ENCODE measurements at places on chromosomes 6 and 20.

DNA sequence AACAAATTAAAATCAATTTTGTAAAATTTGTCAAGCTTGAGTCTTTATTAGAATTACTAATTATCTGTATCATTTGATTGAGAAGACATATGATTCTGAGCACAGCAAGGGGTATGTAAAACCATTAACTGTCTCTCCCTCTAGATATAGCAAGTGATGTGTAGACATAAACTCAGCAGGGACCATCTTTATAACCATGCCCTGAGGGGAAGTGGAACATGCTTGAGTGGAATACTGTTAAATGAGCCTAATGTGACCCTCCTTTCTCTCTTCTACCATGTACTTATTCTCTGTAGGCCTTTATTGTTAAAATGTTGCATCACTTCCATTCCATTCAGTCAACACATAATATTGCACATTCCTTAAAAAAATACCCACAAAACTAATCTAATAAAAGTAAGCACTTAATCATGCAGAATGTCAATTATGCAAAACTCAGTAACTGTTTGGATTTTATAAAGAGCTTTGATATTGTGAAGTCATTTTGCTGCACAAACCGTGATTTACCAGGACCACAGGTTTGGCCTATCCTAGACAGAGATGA, 896.6 kb upstream of the MANEA start:
- no peak for DNase-seq

- no peak for DNase-seq
Observed at GRCh38 chr6:29564875-29565274, 5.3 kb upstream of the UBD start.

GRCh38 chr20:36110994-36111393, 43.5 kb upstream of the EPB41L1 start:
- DNase-seq = no peak

DNA sequence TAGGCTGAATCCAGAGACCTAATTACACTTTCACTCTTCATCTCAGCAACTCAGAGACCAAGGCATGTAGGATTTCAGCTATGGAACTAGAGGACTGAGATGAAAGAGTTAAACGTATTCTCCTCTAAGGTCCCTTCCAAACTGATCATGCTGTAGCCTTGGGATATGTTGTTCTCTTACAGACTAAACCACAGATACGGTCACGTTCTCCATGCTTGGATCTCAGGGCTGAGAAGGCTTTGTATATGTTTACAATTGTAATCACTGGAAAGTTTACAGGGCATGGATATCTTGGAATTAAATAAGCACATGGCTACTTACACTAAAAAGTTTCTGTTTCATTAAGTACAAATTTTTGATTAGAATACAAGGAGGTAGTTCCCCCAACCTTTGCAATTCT, 50.1 kb downstream of the PKIB start:
- no peak for DNase-seq

DNA sequence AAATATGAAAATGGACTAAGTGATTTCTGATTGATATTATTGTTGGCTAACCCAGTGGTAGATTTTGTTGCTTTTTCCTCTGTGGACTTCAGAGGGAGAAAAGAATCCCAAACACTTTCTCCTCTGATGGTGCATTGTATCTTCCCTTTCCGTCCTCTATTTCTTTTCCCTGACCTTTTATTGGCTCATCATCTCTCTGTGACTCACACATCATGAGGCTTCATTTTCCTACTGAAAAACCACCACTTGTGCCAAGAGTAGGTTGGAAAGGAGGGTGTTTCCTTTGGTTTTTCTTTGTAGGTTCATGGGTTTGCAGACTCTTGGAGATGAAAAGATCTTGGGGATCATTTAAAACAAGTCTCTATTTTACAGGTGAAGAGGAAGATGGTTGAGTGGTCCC, 311.7 kb upstream of the JAG1 start:
- DNase-seq = peak; percentile 71

DNA sequence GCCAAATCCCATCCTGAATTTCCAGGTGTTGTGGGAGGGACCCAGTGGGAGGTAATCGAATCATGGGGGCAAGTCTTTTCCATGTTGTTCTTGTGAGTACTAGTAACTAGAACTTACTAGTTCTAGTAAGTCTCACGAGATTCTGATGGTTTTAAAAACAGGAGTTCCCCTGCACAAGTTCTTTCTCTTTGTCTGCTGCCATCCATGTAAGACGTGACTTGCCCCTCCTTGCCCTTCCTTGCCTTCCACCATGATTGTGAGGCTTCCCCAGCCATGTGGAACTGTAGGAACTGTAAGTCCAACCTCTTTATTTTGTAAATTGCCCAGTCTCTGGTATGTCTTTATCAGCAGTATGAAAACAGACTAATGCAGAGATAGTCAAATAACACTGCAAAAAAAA, 122.7 kb upstream of the BEND6 start:
- no peak for DNase-seq

- DNase-seq = no peak
Observed at GRCh38 chr6:134376785-134377184, 58.9 kb upstream of the SGK1 start.

DNA sequence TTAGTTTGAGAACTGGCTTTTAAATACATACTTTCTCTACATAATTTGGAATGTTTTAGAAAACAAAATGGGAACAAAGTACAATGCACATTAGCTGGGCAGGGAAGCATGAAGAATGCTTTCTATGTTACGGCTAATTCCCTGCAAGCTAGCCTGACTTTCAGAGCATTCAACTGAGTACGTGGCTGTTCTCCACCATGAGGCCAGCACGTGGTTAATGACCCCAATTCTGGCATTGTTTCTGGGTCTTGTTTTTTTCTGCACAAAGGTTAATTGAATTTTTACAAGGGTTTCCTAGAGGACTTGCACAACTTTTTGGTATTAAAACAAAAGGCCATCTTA, 208.6 kb upstream of the AGPAT4 start:
- no peak for DNase-seq

- DNase-seq = peak; percentile 52
Observed at GRCh38 chr20:23624324-23624691, 13.4 kb downstream of the CST3 start.

- no peak for DNase-seq
Observed at GRCh38 chr6:34074064-34074742, 71.7 kb downstream of the GRM4 start.

DNA sequence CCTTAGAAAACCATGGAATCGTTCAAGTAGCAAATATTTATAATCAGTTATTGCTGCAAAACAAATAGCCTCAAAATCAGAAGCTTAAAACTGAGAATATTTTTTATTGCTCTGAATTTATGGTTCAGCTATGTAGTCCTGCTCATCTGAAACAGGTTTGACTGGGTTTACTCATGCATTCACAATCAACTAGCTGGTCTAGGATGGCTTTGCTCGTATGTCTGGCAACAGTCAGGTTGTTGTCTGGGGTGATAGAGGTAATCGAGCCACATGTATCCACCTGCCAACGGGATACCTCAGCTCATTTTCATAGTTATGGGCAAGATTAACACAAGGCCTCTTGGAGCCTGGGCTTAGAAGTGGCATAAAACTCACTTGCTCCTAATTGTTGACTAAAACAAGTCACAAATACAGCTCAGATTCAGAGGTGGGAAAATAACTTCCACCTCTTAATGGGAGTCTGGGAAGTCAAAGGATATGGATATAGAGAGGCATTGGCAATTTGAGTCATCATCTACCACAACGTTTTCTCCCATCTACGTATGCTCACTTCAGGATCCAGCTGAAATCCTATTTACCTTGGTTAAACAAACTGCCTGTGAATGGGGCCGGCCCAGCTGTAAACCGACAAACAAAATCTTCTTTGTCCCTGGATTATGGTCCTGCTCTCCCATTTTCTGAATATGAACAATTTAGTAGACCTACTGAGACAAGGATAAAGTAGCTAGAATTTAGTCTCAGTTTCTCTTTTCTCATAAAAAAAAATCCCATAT, 54.5 kb upstream of the TENT5A start:
- DNase-seq = no peak

DNA sequence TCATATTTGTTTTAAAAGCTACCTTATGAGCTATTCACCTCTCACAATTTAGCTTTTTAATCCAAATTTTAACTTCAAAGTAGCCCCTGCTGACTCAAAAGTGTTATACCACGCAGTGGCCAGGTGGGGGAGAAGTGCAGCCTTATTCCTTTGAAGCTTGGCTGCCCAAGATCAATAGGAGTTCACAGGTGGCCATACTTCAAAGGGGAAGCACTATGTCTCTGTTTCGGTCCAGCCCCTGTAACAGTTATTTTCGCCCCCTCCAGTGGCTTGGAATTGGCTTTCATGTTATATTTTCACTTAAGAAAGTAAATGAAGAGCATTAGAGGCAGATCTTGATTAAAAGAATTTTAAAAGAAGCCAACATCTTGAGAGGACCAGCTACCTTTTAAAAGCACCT, 608.4 kb downstream of the EPHA7 start:
- DNase-seq = no peak

GRCh38 chr20:56166781-56167465, 81.6 kb upstream of the MC3R start:
- peak; percentile 35 for DNase-seq

- peak; percentile 97 for DNase-seq
Observed at GRCh38 chr6:30885999-30886896, 1.9 kb downstream of the DDR1 start.

- DNase-seq = no peak
Observed at GRCh38 chr6:3460253-3460652, 3.4 kb upstream of the SLC22A23 start.

GRCh38 chr6:16535564-16535963, 225.7 kb downstream of the ATXN1 start:
- no peak for DNase-seq

DNA sequence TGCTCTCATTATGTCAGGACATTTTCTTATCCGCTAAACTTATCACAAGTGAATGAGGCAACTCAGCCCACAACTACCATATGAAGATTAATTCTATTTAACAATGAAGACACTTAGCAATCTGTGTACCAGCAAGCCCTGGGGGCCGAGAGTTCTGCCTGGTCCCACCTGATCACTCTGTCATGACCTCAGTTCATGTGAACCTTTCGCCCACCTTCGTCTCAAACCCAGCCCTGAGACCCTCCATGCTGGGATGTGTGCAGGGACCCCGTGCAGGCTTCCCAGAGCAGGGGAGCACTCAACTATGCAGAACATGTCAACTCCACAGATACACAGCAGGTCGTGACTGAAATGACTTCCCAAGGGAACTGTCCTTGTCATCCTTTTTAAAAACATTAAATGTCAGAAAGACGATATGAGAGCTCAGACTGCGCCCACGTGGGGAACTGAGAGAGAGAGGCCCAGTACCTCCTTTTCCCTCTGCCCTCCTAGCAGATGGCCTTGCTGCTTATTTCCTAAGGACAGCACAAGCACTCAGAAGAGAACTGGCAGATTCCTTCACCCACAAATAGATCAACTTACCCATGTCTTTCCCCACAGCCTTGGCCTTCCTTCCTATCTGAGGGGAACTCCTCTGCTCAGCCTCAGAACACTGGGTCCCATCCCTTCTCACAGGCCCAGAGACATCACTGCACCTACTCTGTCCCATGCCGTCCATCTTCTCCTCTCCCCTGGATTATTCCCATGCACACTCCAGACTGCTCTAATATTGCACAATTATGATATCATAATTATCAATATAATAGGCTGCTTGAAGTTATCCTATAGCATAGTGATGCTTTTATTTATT, 11.5 kb downstream of the ABHD12 start:
- no peak for DNase-seq

- no peak for DNase-seq
Observed at GRCh38 chr6:169158691-169159090, 95.0 kb downstream of the THBS2 start.

DNA sequence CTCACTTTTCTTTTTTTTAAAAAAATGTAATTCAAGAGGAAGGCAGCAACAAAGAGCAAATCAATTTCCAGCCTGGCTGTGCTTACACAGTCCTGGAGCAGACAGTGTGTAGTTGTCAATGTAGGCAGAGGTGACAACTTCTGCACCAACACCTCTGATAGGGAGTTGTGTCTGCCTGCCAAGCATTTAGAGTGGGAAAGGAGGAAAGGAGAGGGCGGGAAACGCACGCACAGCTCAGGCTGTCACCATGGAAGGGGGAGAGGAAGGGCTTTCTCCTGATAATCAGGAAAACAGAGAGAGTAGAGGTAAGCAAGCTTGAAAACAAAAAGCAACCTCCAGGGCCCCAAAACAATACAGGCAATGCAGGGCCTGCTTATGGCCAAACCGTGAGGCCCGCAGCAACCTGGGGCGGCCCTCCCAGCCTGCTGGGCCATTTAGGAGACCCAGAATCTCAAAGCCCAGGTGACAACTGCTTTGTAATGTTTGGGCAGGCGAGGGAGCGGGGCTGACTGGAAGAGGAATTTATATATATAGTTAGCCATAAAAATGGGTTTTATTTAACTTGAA, 41.5 kb upstream of the GFOD1 start:
- no peak for DNase-seq

- DNase-seq = no peak
Observed at GRCh38 chr6:52725535-52726192, 37.6 kb downstream of the GSTA2 start.

GRCh38 chr20:32479697-32480171, 105.4 kb downstream of the NOL4L start:
- DNase-seq = no peak

- DNase-seq = no peak
Observed at GRCh38 chr6:18829272-18829870, 442.2 kb downstream of the RNF144B start.

GRCh38 chr20:38202153-38202981, 37.3 kb upstream of the TGM2 start:
- no peak for DNase-seq

GRCh38 chr6:75934643-75935472, 137.6 kb downstream of the IMPG1 start:
- DNase-seq = peak; percentile 79

- no peak for DNase-seq
Observed at GRCh38 chr6:137769797-137770362, 97.2 kb upstream of the TNFAIP3 start.

GRCh38 chr6:13327691-13328075, 654 bp downstream of the TBC1D7 start:
- DNase-seq = peak; percentile 18

DNA sequence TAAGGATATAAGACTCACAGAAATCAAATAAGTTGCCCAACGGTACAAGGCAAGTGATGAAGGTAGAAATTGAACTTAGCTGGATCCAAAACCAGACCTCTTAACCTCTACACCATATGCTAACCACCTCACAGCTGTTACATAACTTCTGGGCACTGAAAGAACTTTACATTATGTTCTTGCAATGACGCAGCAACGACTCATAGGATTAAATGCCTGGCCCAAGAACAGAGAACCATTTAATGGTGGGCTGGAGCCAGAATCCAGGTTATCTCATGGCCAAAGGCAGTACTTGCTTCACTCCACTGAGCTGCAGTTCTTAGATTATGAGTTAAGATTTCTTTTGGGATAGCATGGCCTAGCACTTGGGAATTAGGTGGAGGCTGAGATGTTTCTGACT, 4.4 kb downstream of the TRMT6 start:
- peak; percentile 80 for DNase-seq

- DNase-seq = peak; percentile 8
Observed at GRCh38 chr20:59723607-59724456, 119.5 kb downstream of the PHACTR3 start.
